ENCODE measurements at places on chromosomes 3 and 15. TPM values are rescaled to one million over a fixed set of nuclear protein-coding genes. Genes with fewer than 3 reads are reported as not detected.

DNA sequence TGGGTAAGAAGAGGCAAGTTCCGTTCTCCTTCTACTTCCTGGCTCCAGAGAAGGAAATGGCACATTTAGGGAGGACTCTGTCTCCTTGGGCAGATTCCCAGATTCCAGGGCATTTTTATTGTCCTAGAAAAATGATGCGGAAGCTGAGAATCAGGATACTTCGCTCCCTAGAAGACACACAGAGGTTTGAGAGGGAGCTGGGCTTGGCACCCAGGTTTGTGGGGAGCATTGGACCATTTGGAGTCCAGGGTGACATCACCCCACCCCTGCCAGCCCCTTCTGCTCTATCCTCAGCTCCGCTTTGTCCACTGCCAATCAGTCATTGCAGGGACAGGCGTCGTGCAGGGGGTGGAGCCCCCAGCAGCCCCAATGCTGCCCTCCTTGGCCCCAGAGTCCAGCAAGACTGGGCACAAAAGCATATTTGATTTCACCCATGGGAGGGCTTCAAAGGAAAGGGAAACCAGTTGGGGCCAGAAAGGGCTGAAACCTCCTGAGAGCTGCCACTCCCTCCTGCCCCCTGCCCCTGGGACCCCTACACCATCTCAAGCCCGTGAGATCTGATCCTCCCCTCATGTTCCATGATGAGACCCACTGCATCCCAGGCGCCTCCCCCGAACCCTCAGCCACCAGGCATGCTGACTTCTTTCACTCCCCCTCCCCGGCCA is 129.8 kb upstream of the MEF2A start:
- DNase-seq: no peak

DNA sequence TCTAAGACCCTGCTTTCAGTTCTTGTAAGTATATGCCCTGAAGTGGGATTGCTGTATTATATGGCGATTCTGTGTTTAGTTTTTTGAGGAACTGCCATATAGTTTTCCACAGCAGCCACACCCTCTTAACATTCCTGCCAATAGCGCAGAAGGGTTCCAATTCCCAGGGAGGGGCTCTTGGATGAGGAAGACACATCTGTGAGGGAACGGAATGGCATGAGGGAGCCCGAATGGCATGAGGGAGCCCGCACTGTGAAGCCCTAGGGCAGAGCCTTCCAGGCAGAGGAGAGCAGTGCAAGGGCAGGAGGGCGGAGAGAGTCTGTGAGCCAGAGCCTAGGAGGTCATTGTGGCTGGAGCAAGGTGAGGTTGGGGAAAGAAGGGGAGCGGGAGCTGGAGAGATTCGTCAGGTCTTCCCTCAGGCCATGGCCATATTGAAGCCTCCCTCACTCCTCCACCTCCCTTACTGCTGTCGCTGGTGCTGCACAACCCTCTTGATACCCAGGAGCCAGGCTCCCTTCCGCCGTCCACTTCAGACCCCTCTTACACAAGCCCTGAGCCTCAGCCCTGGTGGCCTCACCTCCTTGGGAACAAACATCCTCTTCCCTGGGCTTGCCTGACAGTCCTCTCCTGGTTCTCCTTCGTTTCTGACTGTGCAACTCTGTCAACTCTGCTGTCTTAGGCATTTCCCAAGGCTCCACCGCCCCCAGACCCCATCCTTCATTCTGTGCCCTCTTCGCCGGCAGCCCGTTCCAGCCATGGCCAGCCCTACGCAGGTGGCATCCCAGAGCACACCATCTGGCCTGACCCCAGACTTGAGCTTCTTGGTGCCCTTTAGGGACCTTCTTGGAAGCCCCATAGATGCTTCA is 51.4 kb downstream of the FGD5 start:
- no peak for DNase-seq

GRCh38 chr3:60309539-60310268 is 941.5 kb downstream of the FHIT start:
- DNase-seq: no peak

GRCh38 chr15:58463815-58464650 is 32.2 kb downstream of the LIPC start:
- no peak for DNase-seq

GRCh38 chr15:96586901-96587300 is 256.4 kb downstream of the NR2F2 start:
- no peak for DNase-seq

DNA sequence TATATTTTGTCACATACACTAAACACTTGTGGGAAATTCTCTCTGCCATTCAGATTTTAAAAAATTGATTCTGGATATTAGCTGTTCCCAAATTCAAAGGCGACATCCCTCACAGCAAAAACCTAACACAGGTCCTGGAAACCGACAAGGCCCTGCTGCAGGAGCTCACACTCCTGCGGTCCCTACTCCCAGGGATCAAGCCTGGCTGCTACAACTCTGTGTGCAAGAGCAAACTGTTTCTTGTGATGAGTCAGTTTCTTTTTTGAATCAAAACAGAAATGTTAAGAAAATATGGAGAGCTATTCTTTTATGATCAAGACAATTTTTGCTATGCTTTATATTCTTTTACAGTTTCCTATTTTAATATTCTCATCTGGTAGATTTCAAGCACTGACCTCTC is 51.0 kb upstream of the TJP1 start:
- no peak for DNase-seq

The SERINC4 gene
- total RNA-seq: not detected

The LTF gene
- 0.51 TPM for total RNA-seq

The AMT gene
- 0.68 TPM for total RNA-seq

The FBN1 gene
- total RNA-seq: 163 TPM

The CHRFAM7A gene
- total RNA-seq: 0.51 TPM

The TTC21A gene
- total RNA-seq: 1.5 TPM

The SAXO2 gene
- 0.17 TPM for total RNA-seq

All from dermis blood vessel endothelial cell (primary cell).